ENCODE measurements at places on chromosomes 13 and 19.

DNA sequence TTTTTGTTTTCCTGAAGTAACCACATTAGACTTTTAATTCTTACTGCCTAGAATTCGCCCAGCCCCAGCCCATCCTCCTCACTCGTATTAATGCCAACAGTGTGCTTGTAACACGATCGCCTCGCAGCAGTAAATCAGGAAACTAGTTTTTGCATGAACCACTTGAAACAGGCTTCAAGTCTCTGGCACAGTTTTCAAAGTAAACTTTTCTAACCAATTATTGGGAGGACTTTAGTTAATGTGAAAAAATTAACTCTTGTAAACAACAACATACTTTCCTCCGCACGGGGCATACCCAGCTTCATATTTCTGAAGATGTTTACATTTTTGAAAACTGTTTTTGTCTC, 39.2 kb downstream of the TNFRSF19 start:
- DNase-seq, result no peak

DNA sequence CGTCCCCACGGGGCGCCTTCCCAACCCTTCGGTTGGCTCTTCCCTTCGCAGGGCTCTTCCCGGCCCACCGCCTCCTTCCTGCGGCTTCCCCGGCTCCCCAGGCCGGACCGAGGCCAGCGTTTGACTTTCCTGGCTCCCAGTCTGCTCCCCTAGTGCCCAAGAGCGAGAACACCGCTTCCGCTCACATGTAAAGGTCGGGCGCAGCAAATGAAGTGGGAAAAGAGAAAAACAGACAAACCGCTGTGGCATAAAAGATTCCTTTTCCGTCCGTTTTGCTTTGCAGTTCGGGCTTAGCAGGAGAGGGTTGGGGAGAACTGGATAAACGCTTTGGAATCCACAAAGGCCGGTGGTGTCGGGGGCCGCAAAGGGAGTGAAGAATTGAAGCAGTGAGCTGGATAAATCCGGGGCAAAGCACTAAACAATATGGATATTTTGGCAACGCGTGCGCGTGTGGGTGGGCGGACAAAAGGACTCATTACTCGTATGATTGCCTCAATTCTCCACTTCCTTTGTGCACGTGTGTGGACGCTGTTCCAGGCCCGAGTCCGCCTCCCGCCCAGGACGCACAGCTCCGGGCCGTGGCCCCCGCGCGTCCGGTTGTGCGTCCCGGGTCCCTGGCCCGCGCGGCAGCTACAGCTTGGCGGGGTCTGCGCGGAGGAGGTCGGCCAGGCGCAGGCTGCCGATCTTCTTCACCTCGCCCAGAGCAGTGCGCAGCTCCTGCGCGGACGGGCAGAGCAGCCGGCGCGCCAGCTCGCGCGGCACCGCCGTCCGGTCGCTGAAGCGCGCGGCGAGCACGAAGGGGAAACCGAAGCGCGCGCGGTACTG, 8.6 kb upstream of the CDX2 start:
- DNase-seq, result no peak

- no peak for DNase-seq
Observed at GRCh38 chr13:88979465-88980175, 1308.4 kb downstream of the SLITRK5 start.

DNA sequence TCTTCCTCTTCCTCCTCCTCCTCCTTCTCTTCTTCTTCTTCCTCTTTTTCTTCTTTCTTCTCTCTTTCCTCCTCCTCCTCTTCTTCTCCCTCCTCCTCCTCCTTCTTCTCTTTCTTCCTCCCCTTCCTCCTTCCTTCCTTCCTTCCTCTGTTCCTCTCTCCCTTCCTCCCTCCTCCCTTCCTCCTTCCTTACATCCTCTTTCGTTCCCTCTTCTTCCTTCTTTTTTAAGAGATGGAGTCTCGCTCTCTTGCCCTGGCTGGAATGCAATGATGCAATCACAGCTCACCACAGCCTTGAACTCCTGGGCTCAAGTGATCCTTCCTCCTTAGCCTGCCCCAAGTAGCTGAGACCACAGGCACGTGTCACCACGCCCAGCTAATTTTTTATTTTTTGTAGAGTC, 13.2 kb downstream of the EHD2 start:
- DNase-seq, result no peak

DNA sequence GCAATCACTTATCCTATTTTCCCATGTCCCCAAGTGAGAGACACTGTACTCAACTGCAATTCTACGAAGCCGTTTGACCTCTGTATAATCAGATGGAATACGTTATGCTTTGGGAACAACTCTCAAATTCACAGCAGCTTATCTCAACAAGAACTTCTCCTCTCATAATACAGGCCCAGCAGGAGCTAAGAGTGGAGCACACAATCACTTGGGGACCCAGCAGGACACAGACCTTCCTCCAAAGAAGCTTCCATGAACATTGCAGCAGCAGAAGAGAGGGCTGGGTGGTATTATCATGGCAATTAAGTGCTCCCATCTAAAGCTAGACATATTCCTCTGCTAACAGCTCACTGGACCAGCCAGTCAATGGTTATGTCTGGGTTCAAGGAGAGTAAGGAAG, 428.3 kb upstream of the MIR17HG start:
- DNase-seq, result no peak

DNA sequence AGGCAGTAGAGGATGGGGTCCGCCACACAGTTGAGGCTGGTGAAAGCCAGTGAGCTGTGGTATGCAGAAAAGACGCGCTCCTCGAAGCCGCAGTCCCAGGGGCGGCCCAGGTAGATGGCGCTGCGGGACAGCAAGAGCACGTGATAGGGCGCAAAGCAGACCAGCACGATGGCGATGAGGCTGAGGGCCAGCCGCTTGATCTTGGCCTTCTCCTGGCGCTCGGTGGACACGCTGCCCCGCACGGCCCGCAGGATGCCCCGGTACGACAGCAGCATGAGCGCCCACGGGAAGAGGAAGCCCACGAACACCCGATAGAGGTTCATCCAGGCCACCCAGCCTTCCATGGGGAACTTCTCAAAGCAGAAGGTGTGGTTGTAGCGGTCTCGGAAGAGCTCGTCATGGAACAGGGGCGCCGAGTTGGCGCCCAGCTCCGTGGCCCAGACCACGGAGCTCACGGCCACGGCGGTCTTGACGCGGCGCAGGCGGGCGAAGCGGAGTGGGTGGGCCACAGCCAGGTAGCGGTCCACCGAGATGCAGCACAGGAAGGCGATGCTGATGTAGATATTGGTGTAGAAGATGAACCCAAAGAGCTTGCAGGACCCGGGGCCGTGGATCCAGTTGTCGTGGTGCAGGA, 6.5 kb upstream of the OPA3 start:
- DNase-seq, result no peak

DNA sequence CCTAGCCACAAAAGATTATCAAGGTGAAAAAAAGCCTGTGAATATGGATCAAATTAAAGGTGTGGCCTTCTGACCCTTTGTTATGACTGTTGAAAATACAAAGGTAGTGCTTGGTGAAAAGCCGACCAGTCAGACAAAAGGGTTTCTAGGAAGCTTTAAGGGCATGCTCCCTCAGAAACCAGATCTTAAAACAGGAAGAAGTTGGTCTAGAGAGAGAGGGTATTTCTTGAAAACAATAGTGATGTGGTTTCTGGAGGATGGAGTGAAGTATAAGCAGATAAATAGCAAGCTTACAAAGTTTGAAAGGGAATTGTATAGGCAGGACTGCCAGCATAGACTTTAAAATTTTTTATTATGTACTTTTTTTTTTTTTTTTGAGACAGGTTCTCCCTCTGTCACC, 5.0 kb upstream of the EID2 start:
- no peak for DNase-seq

GRCh38 chr13:97386801-97387484, 47.0 kb upstream of the RAP2A start:
- no peak for DNase-seq

DNA sequence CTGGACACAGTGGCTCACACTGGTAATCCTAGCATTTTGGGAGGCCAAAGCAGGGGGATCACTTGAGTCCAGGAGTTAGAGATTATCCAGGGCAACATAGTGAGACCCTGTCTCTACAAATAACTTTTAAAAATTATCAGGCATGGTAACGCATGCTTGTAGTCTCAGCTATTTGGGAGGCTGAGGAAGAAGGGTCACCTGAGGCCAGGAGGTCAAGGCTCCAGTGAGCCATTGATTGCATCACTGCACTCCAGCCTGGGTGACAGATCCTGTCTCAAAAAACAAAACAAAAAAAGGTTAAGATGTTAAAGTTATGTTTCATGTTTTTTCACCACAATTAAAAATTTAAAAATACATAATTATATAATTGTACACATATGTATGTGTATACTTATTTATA, 19.2 kb upstream of the DIAPH3 start:
- no peak for DNase-seq

DNA sequence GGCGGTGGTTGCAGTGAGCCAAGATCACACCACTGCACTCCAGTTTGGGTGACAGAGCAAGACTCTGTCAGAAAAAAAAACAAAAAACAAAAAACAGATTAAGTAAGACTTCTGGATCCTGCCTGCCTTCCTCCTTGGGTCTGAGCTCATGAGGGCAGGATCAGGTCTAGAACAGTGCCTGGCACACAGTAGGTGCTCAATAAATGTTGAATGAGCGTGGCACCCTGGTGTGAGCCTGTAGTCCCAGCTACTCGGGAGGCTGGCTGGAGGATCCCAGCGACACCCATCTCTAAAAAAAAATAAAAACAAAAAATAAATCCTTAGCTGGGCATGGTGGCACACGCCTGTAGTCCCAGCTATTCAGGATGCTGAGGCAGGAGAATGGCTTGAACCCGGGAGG, 2.8 kb upstream of the CDC37 start:
- no peak for DNase-seq

DNA sequence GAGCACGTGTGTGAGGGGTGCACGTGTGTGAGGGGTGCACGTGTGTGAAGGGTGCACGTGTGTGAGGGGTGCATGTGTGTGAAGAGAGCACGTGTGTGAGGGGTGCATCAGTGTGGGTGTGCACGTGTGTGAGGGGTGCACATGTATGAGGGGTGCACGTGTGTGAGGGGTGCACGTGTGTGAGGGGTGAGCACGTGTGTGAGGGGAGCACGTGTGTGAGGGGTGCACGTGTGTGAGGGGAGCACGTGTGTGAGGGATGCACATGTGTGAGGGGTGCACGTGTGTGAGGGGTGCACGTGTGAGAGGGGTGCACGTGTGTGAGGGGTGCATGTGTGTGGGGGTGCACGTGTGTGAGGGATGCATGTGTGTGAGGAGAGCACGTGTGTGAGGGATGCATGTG, 15.7 kb downstream of the RASA3 start:
- DNase-seq, result no peak

- DNase-seq, result no peak
Observed at GRCh38 chr13:40063278-40063698, 407.8 kb downstream of the COG6 start.

- no peak for DNase-seq
Observed at GRCh38 chr19:35042056-35042730, 672 bp downstream of the HPN start.

DNA sequence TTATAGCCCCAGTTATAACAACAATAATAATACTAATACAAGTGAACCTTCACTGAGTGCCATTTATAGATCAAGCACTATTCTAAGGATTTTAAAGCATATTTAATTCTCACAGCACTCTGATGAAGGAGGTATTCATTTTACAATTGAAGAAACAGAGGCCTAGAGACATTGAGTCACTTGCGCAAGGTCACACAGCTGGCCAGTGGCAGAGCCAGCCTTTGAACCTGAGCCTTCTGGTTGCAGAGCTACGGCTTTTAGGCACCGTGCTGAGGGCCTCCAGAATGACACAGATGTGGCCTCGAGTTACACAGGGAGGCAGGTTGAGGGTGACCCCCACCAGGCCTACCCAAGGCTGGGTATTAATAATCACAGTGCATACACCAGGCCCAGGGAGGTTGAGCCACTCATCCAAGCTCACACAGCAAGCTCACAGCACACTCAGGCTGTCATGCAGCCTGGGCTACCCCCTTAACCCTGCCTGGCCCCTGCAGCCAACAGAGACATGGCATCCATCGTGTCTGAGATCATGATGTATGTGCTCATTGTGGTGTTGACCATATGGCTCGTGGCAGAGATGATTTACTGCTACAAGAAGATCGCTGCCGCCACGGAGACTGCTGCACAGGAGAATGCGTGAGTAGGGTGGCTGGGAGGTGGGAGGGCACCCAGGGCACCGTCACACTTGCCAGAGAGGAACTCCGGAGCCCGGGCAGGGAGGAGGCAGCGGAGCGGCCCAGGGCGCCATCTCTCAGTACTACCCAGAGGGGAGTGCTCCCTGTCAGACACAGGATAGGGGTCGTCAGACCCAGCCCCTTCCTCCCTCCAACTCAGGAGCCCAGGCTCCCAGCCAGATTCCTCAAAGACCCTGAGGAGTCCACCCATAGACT, 2.7 kb upstream of the HPN start:
- no peak for DNase-seq

DNA sequence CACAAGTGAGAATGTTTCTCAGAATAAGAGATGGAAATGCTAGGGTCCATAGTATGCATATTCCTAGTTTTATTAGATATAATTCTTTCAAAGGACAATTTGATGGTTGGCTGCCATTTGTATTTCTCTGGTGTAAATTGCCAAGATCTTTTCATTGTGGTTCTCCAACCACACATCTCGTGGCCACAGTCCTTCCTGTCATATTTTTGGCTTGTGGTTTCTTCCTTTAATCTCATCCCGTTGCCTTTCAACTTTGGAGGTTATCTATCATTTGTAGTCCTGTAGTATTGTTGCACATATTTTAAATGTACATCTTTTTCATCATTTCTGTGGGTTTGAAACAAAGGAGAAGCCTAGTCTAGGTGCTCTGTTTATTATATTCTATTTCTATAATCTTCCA, 61.2 kb downstream of the WASF3 start:
- no peak for DNase-seq

- DNase-seq, result no peak
Observed at GRCh38 chr19:7401694-7402093, 53.0 kb downstream of the ARHGEF18 start.

DNA sequence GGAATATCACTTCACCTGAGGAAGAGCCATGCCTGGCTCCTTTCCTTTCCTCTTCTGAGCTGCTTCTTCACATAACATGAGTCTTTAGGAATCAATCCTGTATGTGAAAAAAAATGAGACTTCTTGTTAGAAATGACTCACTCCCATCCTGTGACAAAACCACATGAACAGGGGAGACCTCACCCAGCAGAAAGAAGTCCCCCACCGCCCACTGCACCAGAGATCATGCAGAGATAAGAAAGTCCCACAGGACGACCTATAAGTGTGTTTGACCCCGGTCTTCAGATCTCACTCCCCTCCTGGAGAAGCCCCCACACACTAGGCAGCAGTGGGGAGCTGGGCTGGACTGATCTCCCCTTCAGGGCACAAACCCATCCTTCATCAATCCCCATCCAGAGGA, 7.8 kb downstream of the ZNF600 start:
- DNase-seq, result peak; percentile 34

GRCh38 chr19:37905946-37906868, at the start of gene WDR87:
Gene WDR87 (minus strand): TSS chr19:37906594. CDS start chr19:37898239, 8,355 bp downstream.
- DNase-seq, result peak; percentile 30

GRCh38 chr13:54018485-54018884, 989.9 kb downstream of the OLFM4 start:
- DNase-seq, result no peak

DNA sequence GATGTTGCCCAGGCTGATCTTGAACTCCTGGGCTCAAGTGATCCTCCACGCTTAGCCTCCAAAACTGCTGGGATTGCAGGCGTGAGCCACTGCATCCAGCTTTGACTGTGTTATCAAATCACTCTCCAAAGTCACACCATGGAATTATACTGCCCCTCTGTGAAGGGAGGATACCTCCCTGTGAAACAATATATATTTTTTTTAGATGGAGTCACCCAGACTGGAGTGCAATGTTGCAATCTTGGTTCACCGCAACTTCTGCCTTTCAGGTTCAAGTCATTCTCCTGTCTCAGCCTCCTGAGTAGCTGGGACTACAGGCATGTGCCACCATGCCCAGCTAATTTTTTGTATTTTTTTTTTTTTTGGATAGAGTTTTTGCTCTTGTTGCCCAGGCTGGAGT, 7.7 kb downstream of the TYK2 start:
- no peak for DNase-seq

GRCh38 chr13:99087954-99088491, 110.2 kb upstream of the DOCK9 start:
- no peak for DNase-seq

Data from activated CD4-positive, alpha-beta T cell treated with anti-CD3 and anti-CD28 coated beads, Interleukin-2, amount 50 U/mL, for 4 hours (primary cell).